ENCODE measurements at places on chromosomes 2 and 18.

GRCh38 chr2:425947-426346 is 138.1 kb upstream of the ALKAL2 start:
- no peak for DNase-seq

DNA sequence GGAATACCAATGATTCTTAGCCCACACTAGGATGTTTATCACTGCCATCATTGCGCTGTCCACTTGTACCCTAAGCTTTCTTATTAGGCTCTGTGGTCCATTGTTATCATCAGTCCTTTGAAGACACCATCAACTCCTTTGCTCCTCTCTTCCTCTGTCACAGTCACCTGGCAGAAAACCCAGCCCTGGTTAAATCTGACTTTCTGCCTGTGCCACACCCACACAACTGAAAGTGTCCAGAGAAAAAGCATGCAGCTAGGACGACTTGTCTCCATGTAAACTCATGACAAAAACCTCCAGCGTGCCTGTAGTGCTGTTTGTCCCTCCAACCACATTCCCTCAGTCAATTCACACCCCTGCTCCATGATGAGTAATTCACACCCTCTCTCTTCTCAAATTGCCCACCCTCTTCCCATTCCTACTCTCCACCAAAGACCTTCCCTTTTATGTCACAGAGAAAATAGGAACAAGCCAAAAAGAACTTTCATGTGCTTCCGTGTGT is 297.4 kb upstream of the MGAT5 start:
- DNase-seq: no peak

DNA sequence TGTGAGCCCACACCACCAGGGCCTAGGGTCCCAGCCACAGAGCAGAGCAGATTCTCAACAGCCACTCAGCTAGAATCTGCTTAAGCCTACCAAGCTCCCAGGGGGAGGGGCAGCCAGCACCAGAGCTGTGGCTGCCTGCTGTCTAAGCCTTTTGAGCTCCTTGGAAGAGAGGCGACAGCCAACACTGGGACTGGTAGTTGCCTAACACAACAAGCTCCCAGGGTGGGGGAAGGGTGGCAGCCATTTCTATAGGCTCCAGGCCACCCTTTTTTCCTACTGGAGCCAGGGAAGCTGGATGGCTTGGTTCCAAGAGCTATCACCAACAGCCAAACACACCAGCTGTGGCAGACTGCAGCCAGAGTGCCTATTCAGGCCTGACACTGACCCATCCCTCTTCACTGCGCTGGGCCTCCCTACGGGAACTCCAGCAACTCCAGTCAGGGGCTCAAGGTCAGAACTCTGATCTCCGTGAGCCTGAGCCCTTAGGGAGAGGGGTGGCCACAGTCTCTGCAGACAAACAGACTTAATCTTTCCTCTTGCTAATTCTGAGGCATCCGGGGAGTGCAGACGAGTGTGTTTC is 1824.3 kb upstream of the CELF4 start:
- no peak for DNase-seq

- no peak for DNase-seq
These were observed 57.3 kb upstream of the C2orf15 start for GRCh38 chr2:99084256-99084655.

DNA sequence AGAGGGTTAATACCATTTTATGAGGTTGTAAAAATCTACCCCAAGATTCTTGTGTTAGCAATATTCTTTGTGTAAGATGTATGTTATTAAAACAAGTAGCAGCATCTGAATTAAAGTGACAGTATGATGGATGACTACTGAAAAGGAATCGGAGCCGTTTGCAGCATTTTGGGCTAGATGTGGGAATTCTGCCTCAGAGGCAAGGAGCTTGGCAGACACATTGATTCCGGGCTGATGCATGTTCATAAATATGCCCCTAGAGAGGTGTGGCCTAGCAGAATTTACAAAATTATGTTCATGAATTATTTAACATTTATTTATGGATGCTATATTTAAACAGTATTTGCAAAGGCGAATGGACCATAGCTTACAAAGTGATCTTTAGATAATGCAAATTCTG is 389.0 kb upstream of the ETAA1 start:
- no peak for DNase-seq

DNA sequence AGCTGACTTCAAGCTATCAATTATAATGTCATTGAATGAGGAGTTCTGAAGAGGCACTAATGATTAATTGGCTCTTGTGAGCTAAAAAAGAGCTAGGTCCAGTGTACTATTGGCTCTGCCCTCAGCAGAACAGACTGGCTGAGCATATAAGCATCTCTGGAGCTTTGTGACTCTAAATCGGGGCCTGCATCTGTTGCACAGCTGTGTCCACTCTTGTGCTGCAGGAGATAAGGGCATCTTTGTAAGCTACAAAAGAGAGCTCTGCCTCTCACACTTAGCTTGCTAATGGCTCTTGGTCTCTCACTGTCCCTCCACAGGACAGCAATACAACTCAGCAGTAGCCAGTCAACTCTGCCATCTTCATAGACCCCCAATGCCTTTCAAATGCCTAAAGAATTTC is 61.5 kb upstream of the L3MBTL4 start:
- DNase-seq: no peak

GRCh38 chr2:228938629-228939028 is 332.5 kb downstream of the PID1 start:
- DNase-seq: no peak

- DNase-seq: no peak
These were observed 256.4 kb downstream of the SP3 start for GRCh38 chr2:173708806-173709205.

- no peak for DNase-seq
These were observed 129.3 kb downstream of the METTL4 start for GRCh38 chr18:2442006-2442405.

DNA sequence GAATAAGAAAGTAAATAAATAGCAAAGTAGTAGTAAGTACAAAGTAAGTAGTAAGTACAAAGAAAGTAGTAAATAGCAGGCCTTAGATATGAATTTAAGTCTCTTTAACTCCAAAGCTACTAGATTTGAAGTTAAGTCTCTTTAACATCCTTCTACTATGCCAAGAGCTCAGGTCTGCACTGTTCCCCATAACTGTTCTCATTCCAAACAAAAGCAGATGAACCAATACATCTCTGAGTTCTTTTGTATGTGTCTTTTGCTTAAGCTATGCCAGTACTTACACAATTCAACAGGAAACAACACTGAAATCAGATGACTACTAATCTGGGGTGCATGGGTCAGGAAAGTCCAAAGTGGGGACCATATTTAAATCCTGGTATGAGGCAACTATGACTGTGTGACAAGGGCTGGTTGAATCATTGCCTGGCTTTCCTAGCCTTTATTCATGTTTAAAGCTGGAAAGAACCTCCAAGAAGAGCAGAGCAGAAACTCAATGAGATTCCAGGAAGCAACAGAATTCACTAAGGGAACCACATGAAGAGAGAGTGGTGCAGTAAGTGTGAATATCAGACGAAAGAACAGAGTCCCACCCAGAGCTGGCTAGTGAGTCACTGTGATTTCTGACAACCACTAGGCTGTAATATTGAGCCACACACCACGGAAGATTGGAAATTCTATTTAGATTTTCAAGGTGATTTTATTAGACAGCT is 51.0 kb upstream of the CYP26B1 start:
- no peak for DNase-seq

DNA sequence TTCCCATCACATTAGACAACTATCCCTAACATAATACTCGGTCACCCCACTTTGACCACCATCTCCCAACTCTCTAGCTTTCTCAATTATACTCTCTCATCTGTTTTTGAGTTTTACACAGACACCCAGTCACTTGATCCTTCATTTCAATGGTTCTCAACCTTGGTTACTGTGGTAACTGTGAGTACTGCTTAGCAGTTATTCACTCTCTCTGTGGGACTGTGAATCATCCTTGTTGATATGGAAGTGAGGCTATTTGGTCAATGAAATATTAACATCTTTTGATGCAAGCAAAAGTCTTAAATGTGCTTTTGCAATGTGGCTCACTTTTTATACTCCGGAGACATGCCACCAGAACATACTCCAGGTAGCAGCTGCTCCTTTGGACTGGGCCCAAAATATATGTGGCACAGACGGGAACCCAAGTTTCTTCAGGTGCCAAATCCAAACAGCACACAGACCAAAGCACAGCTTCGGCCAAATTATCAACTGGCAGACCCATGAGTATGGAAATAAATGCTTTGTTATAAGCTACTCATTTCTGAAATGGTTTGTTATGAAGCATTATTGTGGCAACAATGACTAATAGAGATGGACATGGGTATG is 75.0 kb upstream of the SLC25A52 start:
- no peak for DNase-seq

GRCh38 chr2:208358758-208359631 is 47.6 kb upstream of the PTH2R start:
- DNase-seq: no peak

- no peak for DNase-seq
These were observed 26.1 kb upstream of the IMP4 start for GRCh38 chr2:130316596-130316995.
